ENCODE measurements at places on chromosomes 16 and 17.

DNA sequence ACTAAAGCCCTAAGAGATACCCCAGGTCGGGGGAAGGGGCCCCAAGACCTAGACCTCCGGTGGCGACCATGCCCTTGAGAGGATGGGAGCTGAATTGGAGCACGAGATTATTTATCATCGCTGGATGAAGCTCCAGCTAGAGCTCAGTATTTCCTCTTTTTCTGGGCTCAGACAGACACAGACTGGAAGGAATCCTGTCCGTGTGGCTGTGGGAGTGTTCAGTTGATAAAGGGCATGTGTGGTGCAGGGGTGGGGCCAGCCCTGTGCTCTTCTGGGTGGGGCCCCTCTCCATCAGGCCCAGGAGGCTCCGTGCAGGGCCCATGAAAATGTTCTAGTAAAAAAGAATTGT, 6.3 kb upstream of the CBX4 start:
- DNase-seq, result no peak

GRCh38 chr17:57264776-57265175, 8.5 kb downstream of the MSI2 start:
- no peak for DNase-seq

DNA sequence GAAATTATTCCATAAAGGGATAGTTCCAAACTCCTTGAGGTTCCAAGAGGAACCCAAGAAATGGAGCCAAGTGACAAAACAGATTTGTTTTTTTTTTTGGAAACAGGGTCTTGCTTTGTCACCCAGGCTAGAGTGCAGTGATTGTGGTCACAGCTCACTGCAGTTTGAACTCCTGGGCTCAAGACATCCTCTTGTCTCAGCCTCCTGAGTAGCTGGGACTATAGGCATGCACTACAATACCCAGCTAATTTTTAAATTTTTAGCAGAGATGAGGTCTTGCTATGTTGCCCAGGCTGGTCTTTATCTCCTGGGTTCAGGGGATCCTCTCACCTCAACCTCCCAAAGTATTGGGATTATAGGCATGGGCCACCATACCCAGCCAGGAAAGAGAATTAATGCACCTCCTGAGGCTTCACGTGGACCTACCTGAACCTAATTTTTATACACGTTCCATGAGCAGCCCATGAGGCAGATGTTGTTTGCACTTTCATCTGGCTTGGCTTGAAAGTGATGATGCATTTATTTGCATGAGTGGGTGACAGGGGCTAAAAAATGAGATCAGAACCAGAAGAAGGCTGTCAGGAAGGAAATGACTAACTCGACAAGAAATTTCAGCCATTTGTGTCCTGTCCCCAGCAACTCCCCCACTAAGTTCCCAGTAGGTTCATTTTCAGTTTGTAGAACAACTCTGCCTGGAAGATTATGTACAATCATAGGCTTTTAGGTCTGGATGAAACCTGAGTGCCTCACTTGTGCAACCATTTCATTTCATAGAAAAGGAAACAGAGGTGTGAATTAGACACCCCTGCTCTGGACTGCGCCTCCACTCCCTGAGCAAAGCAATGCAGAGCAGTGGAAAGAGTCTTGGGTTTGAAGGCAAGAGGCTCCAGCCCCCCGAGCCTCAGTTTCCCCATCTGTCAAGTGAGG, 10.3 kb upstream of the IRF8 start:
- DNase-seq, result no peak

- DNase-seq, result no peak
Observed at GRCh38 chr16:2370721-2371120, 30.2 kb upstream of the ABCA3 start.

DNA sequence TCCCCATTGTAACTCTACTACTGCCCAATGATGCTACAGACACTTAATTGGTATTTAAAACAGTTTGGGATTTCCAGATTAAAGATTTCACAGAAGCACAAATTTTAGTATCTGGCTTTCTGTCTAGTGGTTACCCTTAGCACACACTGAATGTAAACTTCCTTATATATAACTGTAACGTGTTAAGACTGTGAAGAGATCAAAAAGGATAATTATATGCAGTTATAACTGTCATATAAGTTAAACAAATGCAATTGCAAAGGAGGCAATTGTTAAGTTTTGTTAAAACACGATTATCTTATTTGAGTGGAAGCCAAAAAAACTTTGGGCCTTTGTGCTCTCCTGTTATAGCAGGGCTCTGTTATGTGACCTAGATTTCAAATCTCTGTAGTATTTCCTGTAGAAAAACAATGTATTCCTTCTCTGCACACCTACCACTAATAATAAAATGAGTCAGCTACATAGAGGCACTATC, 147.9 kb downstream of the STXBP4 start:
- no peak for DNase-seq

DNA sequence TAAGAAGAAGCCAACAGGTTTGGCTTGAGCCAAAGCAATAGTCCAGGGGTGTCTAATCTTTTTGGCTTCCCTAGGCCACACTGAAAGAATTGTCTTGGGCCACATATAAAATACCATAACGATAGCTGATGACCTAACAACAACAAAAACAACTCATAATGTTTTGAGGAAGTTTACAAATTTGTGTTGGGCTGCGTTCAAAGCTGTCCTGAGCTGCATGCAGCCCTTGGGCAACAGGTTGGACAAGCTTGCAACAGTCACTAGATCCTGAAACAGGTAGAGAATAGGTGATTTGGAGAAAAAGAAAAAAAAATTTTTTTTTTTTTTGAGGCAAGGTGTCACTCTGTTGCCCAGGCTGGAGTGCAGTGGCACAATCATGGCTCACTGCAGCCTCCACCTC, 4.5 kb downstream of the CRYBA1 start:
- DNase-seq, result no peak

DNA sequence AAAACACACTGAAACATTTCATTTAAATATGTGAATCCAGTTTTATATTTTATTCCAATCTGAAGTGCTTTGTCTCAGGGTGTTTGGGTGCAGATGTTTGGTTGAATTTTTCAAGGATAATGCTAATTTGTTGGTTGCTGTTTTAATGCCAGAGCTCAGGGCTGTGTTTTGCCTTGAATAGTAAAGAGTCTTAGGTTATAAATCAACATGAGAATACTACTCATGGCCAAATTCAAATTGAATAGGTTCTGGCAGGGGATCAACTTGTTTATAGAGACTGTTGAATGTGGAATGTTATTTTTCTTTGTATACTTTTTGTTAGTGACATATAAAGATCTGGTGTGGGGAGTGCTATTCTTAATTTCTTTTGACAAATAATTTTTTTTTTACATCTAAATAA, 18.8 kb downstream of the TOM1L1 start:
- DNase-seq, result no peak

All from stimulated activated CD8-positive, alpha-beta memory T cell treated with anti-CD3 and anti-CD28 coated beads, Interleukin-4, amount 100 ng/mL, for 1 hour (primary cell).